IMR-90 (cell line): ENCODE measurements at places on chromosomes 2 and 18.

GRCh38 chr2:136257893-136258292, 139.9 kb upstream of the CXCR4 start:
- H3K4me3 ChIP-seq: no peak overlapping the region
- H3K27ac ChIP-seq: no peak overlapping the region
- H3K4me1 ChIP-seq: no peaks in the 10 kb centered on the region
- no peaks in the 10 kb centered on the region for H3K36me3 ChIP-seq
- no peaks in the 10 kb centered on the region for H3K27me3 ChIP-seq

DNA sequence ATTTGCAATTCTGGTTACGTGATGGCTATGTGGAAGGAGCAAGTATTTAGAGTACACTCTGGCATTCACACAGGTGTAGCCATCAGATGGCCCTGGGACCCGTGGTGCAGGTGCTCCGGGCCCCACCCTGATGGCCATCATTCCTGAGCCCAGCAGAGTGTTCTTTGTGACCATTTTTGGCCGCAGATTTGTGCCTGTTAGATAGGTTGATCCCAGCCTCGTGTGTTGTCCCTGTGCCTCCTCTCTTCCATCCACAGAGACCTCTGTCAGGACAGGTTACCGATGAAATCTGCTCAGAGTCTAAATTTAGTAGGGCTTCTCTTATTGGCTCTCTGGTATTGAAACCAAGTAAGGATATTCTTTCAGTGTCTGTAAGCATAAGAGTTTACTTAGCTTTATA, 33.9 kb downstream of the MAPRE2 start:
- DNase-seq: no peak
- no peak overlapping the region for H3K4me3 ChIP-seq
- H3K27ac ChIP-seq: no peak overlapping the region
- no peaks in the 10 kb centered on the region for H3K36me3 ChIP-seq

GRCh38 chr2:170739048-170739447, 23.9 kb downstream of the SP5 start:
- H3K27ac ChIP-seq: no peak overlapping the region
- H3K36me3 ChIP-seq: no peaks in the 10 kb centered on the region
- peak; percentile 95 for DNase-seq
- H3K4me1 ChIP-seq: no peaks in the 10 kb centered on the region
- no peaks in the 10 kb centered on the region for H3K27me3 ChIP-seq

GRCh38 chr2:18545384-18545783, 15.1 kb downstream of the RDH14 start:
- no peak overlapping the region for H3K4me3 ChIP-seq
- no peaks in the 10 kb centered on the region for H3K4me1 ChIP-seq
- H3K27me3 ChIP-seq: no peaks in the 10 kb centered on the region
- DNase-seq: peak; percentile 86
- H3K36me3 ChIP-seq: no peaks in the 10 kb centered on the region

DNA sequence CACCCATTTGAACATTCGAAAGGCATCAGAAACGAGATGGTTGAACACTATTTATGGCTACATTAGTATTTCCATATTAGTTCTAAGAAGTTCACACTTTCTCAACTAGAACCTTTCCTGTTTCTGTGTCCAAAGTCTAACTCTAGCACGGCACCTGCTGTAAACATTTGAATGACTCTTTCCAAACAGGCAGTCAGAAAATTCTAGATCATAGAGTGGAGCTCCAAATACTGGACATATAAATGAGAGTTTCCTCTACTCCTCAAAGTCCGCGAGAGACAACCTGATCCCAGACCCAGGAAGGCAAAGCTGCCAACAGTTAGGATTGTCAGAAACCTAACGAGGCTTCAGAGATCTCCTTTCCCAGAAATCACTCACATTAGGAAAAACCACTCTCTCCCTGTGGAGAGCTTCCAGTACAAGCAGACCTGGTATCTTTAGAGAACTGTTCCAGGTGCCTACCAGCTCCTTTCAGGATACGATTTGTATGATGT, 10.6 kb downstream of the RND3 start:
- peak overlapping the region; percentile 75; the same call in 1 of the 2 replicates for H3K27ac ChIP-seq
- peaks cover 51% of the 10 kb centered on the region for H3K36me3 ChIP-seq
- H3K4me3 ChIP-seq: peak overlapping the region; percentile 23; the same call in 1 of the 2 replicates
- peaks cover 14% of the 10 kb centered on the region for H3K4me1 ChIP-seq
- DNase-seq: peak; percentile 28
